HCT116 (cell line): ENCODE measurements at places on chromosomes 2 and 18. TPM values are rescaled to one million over a fixed set of nuclear protein-coding genes. Genes with fewer than 3 reads are reported as not detected.

DNA sequence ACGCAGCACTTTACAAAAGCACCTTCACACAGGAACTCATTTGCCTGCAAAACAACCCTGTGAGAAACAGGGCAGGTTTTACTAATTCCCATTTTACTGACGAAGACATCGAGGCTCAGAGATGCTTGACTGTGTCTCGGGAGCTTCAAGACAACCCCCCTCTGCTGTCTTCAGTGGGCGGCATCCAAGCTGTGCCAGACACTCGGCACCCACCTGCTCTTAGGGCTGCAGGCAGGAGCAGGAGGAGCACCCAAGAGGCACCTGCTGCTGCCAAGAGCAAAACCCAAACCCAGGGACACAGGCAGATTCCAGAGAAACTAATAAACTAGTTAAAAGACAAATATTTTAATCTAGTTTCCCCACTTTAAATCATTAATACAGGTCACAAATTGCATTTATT is 67.9 kb downstream of the PPP4R1 start:
- no peak overlapping the region for H3K4me3 ChIP-seq
- H3K36me3 ChIP-seq, result peaks cover 20% of the 10 kb centered on the region
- H3K27ac ChIP-seq, result no peak overlapping the region
- no peak for DNase-seq
- H3K4me1 ChIP-seq, result no peaks in the 10 kb centered on the region
- H3K27me3 ChIP-seq, result no peaks in the 10 kb centered on the region

DNA sequence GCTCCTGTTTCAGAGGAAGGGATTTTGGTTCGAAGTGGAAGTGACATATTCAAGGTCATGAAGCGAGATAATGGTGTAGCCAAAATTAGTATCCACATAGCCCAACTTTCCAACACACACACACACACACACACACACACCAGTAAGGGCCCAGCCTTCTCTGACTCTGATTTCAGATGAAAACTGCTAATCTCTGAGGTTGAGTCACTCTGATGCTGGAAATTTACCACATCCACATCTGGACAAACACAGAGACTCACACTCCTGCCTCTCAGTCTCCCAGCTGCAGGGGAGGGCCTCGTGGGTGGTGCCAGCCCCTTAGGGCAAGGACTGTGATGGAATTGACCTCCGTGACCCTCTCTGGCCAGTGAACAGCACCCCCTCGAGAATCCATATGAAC is 29.0 kb upstream of the SLC35F6 start:
- no peak for DNase-seq
- H3K4me1 ChIP-seq, result no peaks in the 10 kb centered on the region; the same call in 1 of the 2 replicates
- no peaks in the 10 kb centered on the region for H3K27me3 ChIP-seq
- H3K36me3 ChIP-seq, result no peaks in the 10 kb centered on the region
- no peak overlapping the region for H3K27ac ChIP-seq

DNA sequence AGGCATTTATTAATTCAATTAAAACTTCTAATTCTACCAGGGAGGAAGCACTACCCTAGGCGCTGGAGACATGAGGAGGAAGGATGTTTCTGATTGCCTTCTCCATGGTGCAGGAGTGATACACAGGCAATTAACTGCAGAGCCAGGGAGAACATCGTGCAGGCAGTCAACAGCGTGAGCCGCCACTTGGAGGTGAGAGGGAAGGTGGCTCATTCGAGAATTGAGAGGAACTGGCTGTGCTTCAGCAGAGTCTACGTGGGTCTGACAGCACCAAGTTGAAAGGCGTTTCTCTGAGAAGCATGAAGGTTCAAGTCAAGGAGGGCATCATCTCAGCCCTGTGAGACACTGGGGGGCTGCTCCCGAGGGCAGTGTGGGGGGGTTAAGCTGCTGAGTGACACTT is 388.7 kb upstream of the MYT1L start:
- H3K27me3 ChIP-seq, result peaks cover 31% of the 10 kb centered on the region
- no peak overlapping the region for H3K4me3 ChIP-seq
- no peak overlapping the region for H3K27ac ChIP-seq
- DNase-seq, result no peak
- H3K36me3 ChIP-seq, result no peaks in the 10 kb centered on the region

GRCh38 chr18:36527740-36528455 is 230.4 kb downstream of the FHOD3 start:
- H3K4me3 ChIP-seq, result no peak overlapping the region
- DNase-seq, result no peak
- no peaks in the 10 kb centered on the region for H3K36me3 ChIP-seq
- H3K27me3 ChIP-seq, result no peaks in the 10 kb centered on the region

DNA sequence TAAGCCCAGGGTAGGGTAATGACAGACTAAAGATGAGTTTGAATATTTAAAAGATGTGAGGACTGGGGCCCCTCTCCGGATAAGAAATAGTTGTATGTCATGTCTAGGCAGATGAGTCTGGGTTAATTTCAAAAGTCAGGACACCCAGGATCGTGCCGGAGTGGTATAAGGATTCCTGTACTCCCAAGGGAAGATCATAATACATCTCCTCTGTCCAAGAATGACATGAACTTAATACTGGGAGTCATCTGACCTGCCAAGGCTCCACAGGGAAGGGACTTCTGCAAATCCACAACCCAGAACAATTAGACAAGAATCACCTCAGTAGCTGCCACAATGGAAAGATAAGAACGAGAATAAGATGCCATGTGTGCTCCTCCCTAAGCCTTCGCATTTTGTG is 17.1 kb downstream of the RPRM start:
- H3K4me3 ChIP-seq, result no peak overlapping the region
- H3K4me1 ChIP-seq, result no peaks in the 10 kb centered on the region
- no peaks in the 10 kb centered on the region for H3K27me3 ChIP-seq

- no peaks in the 10 kb centered on the region for H3K27me3 ChIP-seq
- no peak for DNase-seq
- H3K4me3 ChIP-seq, result no peak overlapping the region
- H3K4me1 ChIP-seq, result peaks cover 16% of the 10 kb centered on the region
- no peak overlapping the region for H3K27ac ChIP-seq
Observed at GRCh38 chr2:71454221-71455010, 1.1 kb downstream of the DYSF start.

DNA sequence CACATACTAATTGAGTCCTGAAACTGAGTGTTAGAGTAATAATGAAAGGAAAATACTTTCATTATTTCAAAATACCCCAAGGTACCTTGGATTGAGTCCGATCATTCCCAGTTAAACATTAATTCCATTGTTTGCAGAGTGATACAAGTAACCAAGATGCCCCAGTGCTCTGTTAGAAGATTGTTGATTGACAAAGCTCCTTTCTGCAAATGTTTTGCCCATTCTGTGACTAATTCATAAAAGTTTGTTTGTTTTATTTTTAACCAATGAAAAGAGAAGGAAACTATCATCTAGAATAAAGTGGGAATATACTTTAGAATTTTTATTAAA is 124.0 kb downstream of the GULP1 start:
- H3K4me3 ChIP-seq, result no peak overlapping the region
- DNase-seq, result no peak
- no peak overlapping the region for H3K27ac ChIP-seq
- H3K36me3 ChIP-seq, result no peaks in the 10 kb centered on the region
- H3K27me3 ChIP-seq, result no peaks in the 10 kb centered on the region

DNA sequence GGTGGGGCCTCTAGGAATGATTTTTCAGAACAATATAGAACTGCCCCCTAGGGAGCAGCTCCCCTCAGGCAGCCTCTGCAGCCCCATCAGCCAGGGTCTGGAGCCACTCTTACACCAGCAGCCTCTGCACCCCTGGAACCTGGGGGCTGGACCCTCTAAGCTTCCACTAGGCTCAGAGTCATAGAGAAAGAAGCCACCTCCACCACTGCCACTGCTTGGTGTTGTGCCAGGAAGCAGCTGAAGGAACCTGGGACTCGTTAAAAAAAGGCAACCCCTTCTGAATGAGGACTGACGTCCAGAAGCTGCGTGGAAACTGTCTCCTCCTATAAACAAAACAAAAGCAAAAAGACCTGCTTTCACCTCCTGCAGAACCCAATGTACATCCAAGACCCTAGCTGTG is 98.1 kb upstream of the HS6ST1 start:
- no peak overlapping the region for H3K4me3 ChIP-seq
- no peaks in the 10 kb centered on the region for H3K4me1 ChIP-seq
- H3K27me3 ChIP-seq, result peaks cover 9% of the 10 kb centered on the region; the same call in 1 of the 2 replicates
- no peaks in the 10 kb centered on the region for H3K36me3 ChIP-seq

GRCh38 chr2:238791354-238791753 is 56.5 kb upstream of the TWIST2 start:
- no peaks in the 10 kb centered on the region for H3K27me3 ChIP-seq
- no peak overlapping the region for H3K27ac ChIP-seq
- H3K4me1 ChIP-seq, result no peaks in the 10 kb centered on the region
- H3K36me3 ChIP-seq, result no peaks in the 10 kb centered on the region
- H3K4me3 ChIP-seq, result no peak overlapping the region
- no peak for DNase-seq

- no peak overlapping the region for H3K27ac ChIP-seq
- no peaks in the 10 kb centered on the region for H3K36me3 ChIP-seq
- H3K27me3 ChIP-seq, result no peaks in the 10 kb centered on the region
Observed at GRCh38 chr2:138699421-138699820, 80.8 kb downstream of the NXPH2 start.

DNA sequence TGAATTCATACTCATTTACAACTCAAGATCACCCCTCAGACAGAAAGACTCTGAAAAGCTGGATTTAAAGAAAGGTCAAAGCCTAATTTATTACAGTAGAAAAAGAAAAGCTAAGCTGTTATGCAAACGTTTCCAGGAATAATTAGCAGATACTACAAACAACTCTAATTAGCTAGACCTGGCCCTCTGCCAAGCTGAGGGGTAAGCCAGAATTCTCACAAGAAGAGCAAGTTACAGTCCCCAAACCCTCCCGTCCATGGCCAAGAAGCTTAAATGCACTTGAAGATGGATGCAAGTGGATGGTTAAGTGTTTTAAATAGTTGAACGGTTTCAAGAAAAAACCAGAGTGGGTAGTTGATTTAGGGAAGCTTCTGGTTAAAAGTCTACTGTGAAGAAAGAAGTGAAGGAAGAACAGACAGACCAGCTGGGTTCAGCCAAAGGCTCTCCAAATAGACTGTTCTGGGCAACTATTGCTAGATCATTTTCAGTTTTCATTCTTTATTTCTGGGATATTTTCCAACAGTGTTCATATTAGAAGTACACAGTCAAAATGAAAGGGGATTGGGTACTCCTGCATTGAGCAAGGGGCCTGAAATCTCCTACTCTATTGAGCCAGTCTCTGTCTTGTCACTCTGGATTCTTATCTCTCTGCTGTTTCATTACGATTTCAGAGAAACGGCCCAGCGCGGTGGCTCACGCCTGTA is 4.8 kb downstream of the LMAN2L start:
- H3K27ac ChIP-seq, result no peak overlapping the region
- no peak for DNase-seq
- no peaks in the 10 kb centered on the region for H3K27me3 ChIP-seq

GRCh38 chr2:234939576-234939975 is 12.2 kb upstream of the SH3BP4 start:
- no peak overlapping the region for H3K27ac ChIP-seq
- no peaks in the 10 kb centered on the region for H3K27me3 ChIP-seq
- DNase-seq, result no peak
- no peak overlapping the region for H3K4me3 ChIP-seq
- no peaks in the 10 kb centered on the region for H3K36me3 ChIP-seq
- no peaks in the 10 kb centered on the region for H3K4me1 ChIP-seq

DNA sequence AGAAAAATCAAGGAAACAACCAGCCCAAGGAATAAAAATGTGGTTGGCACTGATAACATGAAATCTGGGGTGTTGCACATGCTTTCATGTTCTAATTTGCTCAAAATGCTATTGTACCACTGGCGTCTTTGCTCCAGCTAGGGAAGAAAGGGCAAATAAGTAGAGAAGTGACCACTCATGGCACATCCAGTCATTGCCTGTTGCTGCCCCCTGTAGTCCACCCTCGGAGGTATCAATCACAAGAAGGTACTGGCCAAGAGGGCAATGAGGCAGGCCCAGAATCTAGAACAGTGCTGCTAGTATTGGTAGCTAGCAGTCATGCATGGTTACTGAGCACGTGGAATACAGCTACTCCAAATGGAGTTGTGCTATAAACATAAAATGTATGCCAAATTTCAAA is 213.4 kb downstream of the CDCA7 start:
- H3K4me1 ChIP-seq, result peaks cover 16% of the 10 kb centered on the region
- H3K27ac ChIP-seq, result no peak overlapping the region
- H3K36me3 ChIP-seq, result no peaks in the 10 kb centered on the region
- no peaks in the 10 kb centered on the region for H3K27me3 ChIP-seq
- no peak overlapping the region for H3K4me3 ChIP-seq

DNA sequence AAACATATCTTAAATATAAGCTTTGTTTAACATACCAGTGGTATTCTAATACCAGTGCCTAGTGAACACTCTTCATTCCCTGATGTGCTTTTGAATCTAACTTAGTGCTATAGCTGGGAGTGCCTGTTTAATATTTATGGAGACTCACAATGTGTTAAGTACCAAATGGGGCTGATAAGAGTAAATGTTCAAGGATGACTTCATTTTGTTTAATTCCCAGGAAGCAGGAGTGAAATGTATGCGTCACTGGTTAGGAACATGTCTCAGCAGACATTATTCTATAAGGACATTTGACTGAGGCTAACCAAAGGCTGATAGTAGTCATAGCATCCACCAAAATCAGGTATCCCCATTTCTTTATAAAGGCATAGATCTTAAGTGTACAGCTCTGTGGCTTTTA is 31.7 kb upstream of the LINC00305 start:
- no peaks in the 10 kb centered on the region for H3K4me1 ChIP-seq
- no peaks in the 10 kb centered on the region for H3K36me3 ChIP-seq
- no peak overlapping the region for H3K4me3 ChIP-seq

- no peak within 1 kb of the TSS for H3K4me3 ChIP-seq
- H3K27ac ChIP-seq, result no peak within 1 kb of the TSS
- peaks cover 7% of the 10 kb centered on the region; the same call in 1 of the 2 replicates for H3K27me3 ChIP-seq
- DNase-seq, result no peak
- no peaks in the 10 kb centered on the region for H3K36me3 ChIP-seq
- H3K4me1 ChIP-seq, result no peaks in the 10 kb centered on the region
Observed at GRCh38 chr18:61333271-61333745, at the start of gene CDH20. TSS of gene CDH20 (plus strand) at chr18:61333430.

DNA sequence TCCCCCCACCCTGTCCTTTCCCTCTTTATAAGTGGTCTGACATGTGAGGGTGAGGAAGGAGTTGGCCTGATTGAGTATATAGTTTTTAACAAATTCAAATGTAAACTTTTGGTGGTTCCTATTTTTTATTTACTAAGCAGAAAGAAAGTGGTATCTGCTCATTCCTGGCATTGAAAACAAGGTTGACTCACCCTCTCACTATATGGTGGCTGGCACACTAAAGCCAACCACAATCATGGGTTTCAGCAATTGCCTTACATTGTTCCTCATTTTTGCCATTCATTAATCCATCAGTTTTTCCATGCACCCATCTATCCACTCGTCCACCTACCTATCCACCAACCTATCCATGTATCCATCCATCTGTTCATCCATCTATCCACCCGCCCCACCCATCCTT is 75.4 kb upstream of the IGFBP5 start:
- H3K4me3 ChIP-seq, result no peak overlapping the region
- H3K27ac ChIP-seq, result no peak overlapping the region
- H3K36me3 ChIP-seq, result no peaks in the 10 kb centered on the region
- no peaks in the 10 kb centered on the region for H3K4me1 ChIP-seq
- peaks cover 27% of the 10 kb centered on the region for H3K27me3 ChIP-seq

The MC5R gene
- not detected for total RNA-seq

The RUFY4 gene
- total RNA-seq, result 0.27 TPM

The C2orf92 gene
- total RNA-seq, result 3.0 TPM

The FBLN7 gene
- total RNA-seq, result 0.34 TPM

The XDH gene
- total RNA-seq, result 0.15 TPM
